ENCODE measurements at places on chromosomes 4 and X.
A peak's percentile ranks its signal among the peaks of the same experiment; 100 is the strongest.

- no peak for DNase-seq
Measured at GRCh38 chrX:11781734-11782370, 23.8 kb downstream of the MSL3 start.

GRCh38 chr4:37475087-37475486 lies 211.1 kb downstream of the RELL1 start:
- no peak for DNase-seq

GRCh38 chr4:105966051-105966450 lies 70.8 kb downstream of the NPNT start:
- no peak for DNase-seq

DNA sequence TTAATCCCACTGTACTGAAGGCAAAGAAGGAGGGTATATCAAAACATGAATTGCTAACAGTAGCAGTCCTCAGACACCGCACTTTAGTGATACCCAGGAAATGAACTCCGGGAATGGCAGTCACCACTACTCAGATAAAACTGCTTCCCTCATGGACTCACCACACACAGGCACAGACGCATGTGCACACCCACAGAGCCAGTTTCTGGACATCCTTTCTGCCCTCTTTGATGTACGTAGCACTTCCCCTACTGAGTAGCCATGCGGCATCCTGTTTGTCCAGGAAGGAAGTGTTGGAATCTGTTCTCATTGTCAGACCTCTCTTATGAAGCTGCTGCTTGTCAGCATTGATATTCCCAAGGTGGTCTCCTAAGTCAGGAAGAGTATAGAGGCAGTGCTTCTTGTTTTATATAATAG lies 95.7 kb downstream of the DCLK2 start:
- no peak for DNase-seq

DNA sequence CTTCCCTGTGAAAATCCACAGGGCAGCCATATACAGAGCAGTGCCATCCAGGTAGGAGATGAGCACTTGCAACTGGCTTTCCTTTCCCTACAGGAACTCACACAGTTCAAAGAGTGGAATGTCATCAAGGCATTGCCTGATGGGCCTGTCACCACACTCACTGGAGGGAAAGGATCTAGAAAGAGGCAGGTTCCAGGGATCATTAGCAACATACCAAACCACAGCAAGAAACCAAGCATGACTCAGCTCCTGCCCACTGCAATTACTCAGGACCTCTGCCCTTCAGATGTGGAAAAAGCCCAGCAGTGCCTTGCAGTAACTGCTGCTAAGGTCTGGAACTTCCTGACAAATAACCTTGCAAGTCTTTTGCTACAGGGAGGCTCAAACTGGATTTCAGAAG lies 101.2 kb downstream of the ZNF674 start:
- DNase-seq, result no peak

- no peak for DNase-seq
Measured at GRCh38 chr4:173177232-173177631, 8.6 kb downstream of the GALNT7 start.

DNA sequence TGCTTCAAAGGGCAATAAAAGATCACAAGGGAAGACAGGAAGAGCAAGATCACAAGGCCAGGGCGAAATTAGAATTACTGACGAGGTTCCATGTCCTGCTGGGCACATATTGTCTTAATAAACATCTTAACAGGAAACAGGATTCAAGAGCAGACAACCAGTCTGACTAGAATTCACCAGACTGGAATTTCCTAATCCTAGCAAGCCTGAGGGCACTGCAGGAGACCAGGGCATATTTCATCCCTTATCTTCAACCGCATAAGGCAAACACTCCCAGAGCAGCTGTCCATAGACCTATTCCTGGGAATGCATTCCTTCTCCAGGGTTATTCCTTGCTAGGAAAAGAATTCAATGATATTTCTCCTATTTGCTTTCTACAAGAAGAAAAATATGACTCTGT lies 12.4 kb upstream of the TDO2 start:
- no peak for DNase-seq

GRCh38 chrX:2875798-2876399 lies 47.2 kb downstream of the GYG2 start:
- DNase-seq, result no peak

- DNase-seq, result no peak
Measured at GRCh38 chr4:3440011-3440410, 1.8 kb upstream of the HGFAC start.

- peak; percentile 37 for DNase-seq
Measured at GRCh38 chrX:16484338-16484737, 165.6 kb upstream of the S100G start.

DNA sequence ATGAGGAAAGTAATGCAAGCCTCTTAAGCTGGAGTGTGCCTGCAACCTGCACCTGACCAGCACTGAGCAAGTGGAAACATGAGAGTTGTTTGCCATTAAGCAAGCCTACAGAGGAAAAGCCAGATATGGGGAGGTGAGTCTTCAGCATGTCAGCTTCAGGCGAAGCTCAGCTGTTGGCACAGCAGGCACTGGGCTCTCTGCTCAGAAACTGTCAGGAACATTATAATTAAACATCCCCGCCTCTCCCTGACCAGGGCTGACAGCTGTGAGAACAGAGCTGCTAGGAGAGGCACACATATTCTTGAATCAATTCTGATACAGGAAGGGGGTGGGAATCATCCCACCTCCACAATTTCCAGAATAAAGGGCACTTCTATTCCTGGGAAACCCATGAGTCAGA lies 19.0 kb upstream of the DCX start:
- DNase-seq, result no peak

DNA sequence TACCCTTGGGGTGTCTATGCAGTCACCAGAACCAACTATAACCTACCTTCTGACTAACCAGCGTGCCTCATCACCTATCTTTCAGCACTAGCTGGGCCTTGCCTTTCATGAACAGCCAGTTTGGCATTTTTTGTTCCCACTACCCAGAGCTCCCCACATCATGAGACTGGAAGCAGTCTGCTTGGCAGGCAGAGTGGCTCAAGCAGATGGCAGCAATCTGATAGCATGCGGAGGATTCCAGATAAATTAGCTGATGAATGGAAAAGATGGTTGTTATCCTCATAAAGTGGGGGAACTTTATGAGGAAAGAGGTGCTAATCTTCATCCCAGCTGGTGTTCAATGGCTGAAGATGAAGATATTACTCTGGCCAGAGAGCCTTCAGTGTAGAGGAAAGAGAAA lies 243.2 kb upstream of the EDA2R start:
- DNase-seq, result no peak

GRCh38 chrX:11908371-11908770 lies 150.3 kb downstream of the MSL3 start:
- DNase-seq, result peak; percentile 19

GRCh38 chr4:11183356-11183740 lies 245.3 kb downstream of the HS3ST1 start:
- DNase-seq, result no peak

DNA sequence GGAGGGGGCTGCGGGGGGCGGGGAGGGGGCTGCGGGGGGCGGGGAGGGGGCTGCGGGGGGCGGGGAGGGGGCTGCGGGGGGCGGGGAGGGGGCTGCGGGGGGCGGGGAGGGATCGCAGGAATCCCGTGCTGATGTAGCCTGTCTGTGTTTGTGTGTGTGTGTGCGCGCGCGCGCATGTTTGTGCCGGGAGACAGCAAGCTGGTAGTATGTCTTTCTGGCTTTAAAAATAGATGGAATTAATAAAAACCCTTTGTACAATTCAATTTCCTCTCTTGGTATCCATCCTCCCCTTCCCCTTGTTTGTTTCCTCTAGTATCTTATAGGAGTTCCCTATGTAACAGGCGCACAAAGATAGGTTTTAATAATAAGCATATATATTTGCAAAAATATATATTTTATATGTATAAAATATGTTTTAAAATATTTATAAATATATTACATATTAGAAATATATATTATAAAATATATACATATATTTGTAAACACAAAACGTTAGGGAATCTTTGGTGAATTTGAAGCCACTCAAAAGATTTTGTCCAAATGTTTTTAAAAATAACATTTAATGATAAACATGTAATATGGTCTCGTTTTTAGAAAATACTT lies 782 bp downstream of the ARHGAP24 start:
- DNase-seq, result no peak

- no peak for DNase-seq
Measured at GRCh38 chr4:57303012-57303751, 193.0 kb upstream of the IGFBP7 start.

DNA sequence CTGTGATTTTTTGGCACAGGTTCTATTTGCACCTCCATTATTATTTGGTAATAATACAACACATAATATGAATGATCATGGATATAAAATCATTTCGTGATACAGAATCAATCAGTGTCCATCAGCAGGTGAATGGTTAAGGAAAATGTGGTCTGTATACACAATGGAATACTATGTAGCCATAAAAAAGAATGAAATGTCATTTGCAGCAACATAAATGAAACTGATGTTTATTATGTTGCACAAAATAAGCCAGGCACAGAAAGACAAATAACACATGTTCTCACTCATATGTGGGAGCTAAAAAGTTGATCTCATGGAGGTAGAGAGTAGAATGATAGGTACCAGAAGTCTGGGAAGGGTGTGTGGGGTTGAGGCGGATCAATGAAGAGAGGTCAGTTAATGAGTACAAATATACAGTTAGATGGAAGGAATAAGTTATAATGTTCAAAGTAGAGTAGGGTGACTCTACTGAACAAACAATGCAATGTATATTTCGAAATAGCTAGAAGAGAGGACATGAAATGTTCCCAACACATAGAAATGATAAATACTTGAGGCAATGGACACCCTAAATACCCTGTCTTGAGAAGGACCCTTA lies 1.1 kb upstream of the SMARCA1 start:
- DNase-seq, result no peak

DNA sequence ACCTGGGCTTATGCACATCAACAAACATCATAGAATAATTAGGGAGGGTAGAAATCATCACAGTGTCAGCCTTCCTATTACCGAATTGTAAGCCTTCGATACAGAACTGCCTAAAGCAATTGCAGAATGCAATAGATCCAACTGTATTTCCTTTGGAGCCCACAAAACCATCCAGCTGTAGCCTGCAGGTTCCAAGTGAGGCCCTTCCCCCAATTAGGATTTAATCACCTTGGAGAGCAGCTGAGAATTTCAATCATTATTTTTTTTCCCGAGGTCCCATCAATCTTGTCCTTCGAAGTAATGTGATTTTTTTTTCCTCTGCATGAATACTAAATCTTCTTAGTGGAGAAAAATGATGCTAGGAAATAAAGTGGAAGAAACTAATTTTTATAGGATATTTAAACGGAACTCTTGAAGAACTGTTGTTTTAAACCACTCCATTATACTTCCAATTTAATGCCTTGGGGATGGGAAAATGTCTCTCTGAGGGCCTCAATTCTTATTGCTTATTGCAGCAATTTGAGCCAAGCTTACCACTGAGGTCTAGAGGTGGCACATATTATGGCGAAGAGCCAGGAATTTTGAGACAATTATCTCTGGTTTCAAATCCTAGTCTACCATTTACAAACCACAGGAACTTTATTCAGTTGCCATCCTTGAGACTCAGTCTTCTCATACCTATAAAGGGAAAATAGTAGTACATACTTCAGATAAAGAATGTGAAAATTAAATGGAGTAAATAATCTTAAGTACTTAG lies 953.4 kb upstream of the IGFBP7 start:
- no peak for DNase-seq

- no peak for DNase-seq
Measured at GRCh38 chr4:118076958-118077766, 42.9 kb downstream of the NDST3 start.

Data from CD4-positive, alpha-beta T cell treated with Interleukin-4 for 4 hours (primary cell).